Stimulated activated CD4-positive, alpha-beta T cell treated with anti-CD3 and anti-CD28 coated beads, Interleukin-15, amount 100 ng/mL, for 1 hour (primary cell): ENCODE measurements at places on chromosomes 2 and 18.
A peak's percentile ranks its signal among the peaks of the same experiment; 100 is the strongest.

- DNase-seq = no peak
These were observed 3057.4 kb downstream of the RPIA start for GRCh38 chr2:91748902-91749301.

- peak; percentile 24 for DNase-seq
These were observed 1.2 kb downstream of the ALK start for GRCh38 chr2:29920130-29920577.

- no peak for DNase-seq
These were observed 45.2 kb downstream of the CYP1B1 start for GRCh38 chr2:38030635-38031355.

DNA sequence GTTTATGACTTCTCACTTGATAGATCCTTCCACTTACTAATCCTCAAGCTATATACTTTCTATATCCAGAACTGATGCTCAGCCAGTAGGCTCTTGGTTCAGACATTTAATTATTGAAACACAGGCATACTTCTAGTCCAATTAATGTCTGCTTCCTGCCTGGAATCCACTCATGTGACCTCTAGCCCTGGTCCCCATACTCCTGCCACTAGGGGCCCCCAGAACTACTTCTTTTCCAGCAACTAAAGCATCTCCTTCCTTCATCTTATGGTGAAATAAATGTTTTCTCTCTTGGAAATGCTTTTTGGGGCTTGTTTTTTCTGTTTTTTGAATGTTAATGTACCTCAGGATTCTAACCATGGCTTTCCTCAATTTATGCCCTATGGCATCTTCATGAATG is 527.6 kb downstream of the SATB2 start:
- DNase-seq = no peak

GRCh38 chr2:15923597-15923996 is 16.8 kb upstream of the MYCN start:
- DNase-seq = no peak

- DNase-seq = no peak
These were observed 124.6 kb downstream of the ZNF407 start for GRCh38 chr18:74722237-74722636.

DNA sequence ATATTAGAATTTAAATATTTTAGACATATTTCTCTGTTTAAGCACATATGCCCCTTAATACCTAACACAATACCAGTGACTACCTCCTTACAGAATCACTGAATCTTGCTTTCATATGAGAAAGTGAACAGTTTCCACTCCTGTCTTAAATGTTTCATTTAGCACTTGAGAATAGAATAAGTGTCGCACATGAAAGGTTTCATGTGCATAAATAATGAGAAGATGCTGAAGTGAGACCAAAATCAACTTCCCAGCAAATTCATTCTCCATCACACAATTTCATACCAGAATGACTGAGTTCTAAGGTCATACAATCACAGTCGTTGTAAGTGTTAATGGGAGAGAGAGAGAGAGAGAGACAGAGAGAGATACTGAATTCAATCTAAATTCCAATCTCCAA is 51.2 kb downstream of the ATIC start:
- no peak for DNase-seq

- no peak for DNase-seq
These were observed 51.2 kb downstream of the CYRIA start for GRCh38 chr2:16614314-16614860.

DNA sequence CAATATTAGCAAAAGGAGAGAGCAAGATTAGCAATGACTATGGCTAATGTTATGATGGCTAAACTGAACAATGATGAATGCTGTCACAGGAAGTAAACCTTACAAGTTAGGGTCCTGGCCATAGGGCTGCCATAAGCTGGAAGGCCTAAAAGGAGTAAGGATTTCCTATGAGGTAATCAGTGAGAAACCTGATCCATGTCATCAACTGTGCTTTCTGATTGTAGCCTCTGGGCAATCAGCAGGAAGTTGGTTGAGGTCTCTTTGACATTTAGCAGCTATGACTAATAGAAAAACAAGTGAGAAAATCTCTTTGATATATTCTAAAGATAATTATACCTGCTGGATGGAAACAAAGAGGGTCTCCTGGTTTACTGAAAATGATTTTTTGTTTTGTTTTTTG is 193.0 kb downstream of the RAB3GAP1 start:
- no peak for DNase-seq

- DNase-seq = no peak
These were observed 41.1 kb downstream of the MYO7B start for GRCh38 chr2:127576433-127577207.

- no peak for DNase-seq
These were observed 459 bp upstream of the ATP6V1C2 start for GRCh38 chr2:10720947-10721395.

- no peak for DNase-seq
These were observed 99.4 kb upstream of the ARL5A start for GRCh38 chr2:151927501-151928221.

DNA sequence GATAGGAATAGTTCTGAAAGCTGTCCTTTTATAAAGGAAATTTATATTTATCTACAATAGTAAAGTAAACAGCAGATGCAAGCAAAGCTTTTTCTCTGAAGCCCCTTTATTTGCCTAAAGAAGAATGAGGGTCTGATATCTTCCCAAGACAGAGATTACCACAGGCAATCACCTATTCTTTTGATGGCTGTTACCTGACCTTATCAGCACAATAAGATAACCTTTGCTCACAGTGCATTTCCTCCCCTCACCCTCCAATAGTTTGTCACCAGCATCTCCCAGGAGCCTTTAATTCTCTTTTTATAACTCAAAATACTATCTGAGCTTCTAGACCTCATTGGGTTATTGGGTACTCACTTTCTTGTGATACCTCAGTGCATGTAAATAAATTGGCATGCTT is 6.5 kb upstream of the CFAP221 start:
- no peak for DNase-seq

- no peak for DNase-seq
These were observed 18.5 kb downstream of the THSD7B start for GRCh38 chr2:136783856-136784255.

- no peak for DNase-seq
These were observed 17.6 kb upstream of the TMEM247 start for GRCh38 chr2:46461709-46462171.

GRCh38 chr2:109321570-109321969 is 192.6 kb downstream of the SH3RF3 start:
- no peak for DNase-seq

GRCh38 chr2:136441979-136442714 is 323.2 kb upstream of the THSD7B start:
- no peak for DNase-seq

DNA sequence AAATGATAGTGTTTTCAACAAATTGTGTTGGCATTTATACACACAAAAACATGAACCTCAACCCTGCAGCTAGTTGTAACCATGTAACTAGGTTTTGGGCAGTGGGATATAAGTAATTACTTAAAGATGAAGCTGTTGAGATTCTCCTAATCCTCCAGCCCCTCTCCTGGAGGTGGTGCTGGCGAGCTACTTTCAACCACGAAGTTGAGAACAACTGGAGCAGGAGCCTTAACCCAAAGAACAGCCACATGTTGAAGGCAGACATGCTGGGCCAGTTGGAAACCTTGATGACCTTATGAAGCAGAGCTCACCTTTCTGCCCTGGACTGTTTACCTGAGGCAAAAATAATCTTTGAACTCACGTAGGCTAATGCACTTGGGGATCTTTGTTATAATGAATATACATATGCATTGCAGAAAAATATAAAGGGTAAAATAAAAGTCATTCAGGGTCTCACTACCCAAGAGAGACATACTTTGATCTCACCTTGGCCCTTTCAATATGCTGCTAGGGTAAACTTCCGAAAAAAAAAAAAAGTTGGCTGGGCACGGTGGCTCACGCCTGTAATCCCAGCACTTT is 89.6 kb upstream of the NPAS2 start:
- DNase-seq = peak; percentile 10

GRCh38 chr18:23519734-23520133 is 16.4 kb downstream of the RMC1 start:
- DNase-seq = no peak

DNA sequence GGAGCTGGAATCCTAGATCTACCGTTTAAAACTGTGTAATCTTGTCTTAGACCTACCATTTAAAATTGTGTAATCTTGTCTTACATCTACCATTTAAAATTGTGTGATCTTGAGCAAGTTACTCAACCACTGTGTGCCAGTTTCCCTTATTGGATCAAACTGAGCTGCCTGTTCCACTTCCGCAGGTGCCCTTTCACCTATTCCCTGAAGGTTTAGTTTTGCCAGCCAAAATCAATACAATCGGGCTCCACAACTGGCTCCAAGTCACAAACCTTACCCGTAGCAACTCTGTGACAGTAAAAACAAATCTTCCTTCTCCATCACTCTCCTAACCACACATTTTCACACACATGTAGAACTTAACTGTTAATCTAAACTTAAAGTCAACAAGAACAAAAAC is 20.1 kb downstream of the DOCK10 start:
- no peak for DNase-seq

DNA sequence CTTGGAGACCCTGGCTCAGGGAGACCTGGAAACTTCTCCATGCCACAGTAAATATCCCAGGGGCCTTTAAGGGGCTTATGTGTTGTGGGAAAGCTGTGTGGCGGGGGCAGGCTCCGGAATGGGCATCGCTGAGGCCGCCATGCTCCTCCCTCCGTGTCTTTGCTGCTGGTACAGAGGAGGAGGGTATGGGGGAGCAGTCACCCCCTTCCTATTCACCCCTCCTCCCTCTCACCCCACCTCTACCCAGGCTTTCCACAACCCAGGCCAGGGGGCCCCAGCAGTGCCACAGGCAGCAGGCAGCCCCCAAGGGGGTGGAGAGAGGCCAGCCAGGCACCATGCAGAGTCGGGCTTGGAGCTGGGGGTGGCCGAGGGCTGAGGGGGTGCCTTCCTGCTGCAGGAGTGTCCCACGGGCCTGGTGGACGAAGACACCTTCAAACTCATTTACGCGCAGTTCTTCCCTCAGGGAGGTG is 28.0 kb upstream of the FAHD2A start:
- DNase-seq = no peak

- DNase-seq = no peak
These were observed 80.7 kb downstream of the PDCL3 start for GRCh38 chr2:100643467-100643866.

GRCh38 chr2:217789003-217789735 is 213.6 kb downstream of the TNS1 start:
- DNase-seq = peak; percentile 63

GRCh38 chr2:9560628-9561027 is 5.0 kb upstream of the ADAM17 start:
- no peak for DNase-seq

- no peak for DNase-seq
These were observed 187.1 kb downstream of the ACTR3 start for GRCh38 chr2:114076961-114077360.

GRCh38 chr2:176479961-176480360 is 210.7 kb downstream of the MTX2 start:
- DNase-seq = no peak

GRCh38 chr2:72150157-72150860 is 2.6 kb upstream of the CYP26B1 start:
- DNase-seq = peak; percentile 39

DNA sequence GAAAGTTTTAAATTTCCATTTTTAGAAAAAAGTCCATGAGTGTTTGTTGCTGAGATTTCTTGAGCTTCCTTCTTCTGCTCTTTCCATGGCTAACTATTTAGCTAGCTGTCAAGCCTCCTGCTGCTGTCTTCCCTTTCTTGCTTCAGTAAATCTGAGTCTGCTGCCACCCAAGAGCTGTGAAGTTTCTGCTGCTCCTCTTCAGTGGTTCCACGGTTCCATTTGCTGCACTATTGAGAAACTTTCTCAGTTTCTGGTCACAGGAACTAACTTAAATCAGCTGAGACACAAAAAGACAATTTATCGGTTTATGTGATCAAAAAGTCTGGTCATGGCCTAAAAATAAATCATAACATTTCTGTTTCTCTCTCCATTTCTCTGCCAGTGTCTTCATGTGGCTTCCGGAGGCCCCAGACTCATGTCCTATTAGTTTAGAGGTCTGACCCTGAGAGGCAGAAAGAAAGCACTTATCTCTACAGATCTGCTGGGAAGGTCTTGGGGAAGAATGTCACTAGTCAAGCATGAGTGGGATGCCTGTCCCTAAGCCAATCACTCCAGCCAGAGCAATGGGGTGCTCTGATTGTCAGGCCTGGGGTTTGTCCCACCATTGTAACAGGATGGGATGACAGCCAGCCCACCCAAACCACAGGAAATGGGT is 73.0 kb upstream of the ARL4C start:
- DNase-seq = no peak

- DNase-seq = no peak
These were observed 337.4 kb downstream of the PTPRM start for GRCh38 chr18:7904529-7904928.

DNA sequence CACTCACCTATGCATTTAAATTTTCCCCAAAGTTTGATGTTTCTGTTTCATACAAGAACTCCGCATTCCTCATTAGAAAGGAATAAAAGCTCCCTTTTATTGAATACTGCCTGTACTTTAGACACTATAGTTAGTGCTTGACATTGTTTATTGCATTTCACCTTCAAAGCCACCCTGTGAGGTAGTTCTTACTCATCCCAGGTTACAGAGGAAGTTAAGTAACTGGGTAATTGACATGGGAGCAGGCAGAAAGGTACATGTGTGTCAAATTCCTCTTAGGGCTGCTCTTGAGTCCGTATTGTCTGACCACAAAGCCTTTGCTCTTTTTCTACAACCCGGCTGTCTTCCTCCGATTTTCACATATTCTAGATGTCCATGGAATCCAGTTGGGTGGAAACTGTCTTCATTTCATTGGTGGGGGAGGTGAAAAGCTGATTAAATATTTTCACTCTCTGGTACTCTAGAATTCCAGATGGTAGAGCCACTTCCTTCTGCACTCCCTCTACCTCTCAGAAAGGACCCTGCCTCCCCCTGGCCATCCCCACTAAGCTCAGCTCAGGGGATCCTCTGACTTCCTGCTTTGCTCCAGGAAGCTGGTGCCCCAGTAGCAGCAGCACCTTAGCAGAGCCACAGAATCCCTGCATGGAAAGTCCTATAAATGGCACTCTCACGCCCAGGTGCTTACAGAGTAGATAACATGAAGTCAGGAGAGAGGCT is 319.2 kb downstream of the LRATD1 start:
- DNase-seq = no peak

- no peak for DNase-seq
These were observed 3.7 kb downstream of the SCN9A start for GRCh38 chr2:166372046-166372445.

GRCh38 chr2:36446294-36446693 is 90.7 kb downstream of the CRIM1 start:
- DNase-seq = no peak

GRCh38 chr2:37784071-37784758 is 112.8 kb upstream of the CDC42EP3 start:
- no peak for DNase-seq

DNA sequence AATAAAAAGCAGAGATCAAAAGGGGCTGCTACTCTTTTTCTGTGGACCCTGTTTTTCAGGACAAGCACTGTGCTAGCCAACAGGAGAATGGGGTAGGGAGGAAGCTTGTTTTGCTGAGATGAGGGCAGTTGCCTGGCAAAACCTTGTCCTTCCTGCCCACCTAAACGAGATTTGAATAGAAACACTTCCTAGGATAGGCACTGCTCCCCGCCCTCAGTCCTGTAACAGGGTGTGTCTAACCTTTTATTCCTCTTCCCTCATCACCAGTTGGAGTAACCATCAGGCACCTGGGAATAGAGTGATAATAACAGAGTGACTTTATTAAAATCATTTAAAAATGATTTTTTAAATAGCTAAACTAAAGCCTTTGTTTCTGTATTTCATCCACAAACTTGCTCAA is 368.8 kb downstream of the LNPK start:
- no peak for DNase-seq
